ELR (cell line): ENCODE measurements at places on chromosomes 12 and 14.

GRCh38 chr12:113207613-113208040, 13.6 kb upstream of the TPCN1 start:
- DNase-seq = no peak

- no peak for DNase-seq
Observed at GRCh38 chr12:109744986-109745942, 31.6 kb downstream of the FAM222A start.

DNA sequence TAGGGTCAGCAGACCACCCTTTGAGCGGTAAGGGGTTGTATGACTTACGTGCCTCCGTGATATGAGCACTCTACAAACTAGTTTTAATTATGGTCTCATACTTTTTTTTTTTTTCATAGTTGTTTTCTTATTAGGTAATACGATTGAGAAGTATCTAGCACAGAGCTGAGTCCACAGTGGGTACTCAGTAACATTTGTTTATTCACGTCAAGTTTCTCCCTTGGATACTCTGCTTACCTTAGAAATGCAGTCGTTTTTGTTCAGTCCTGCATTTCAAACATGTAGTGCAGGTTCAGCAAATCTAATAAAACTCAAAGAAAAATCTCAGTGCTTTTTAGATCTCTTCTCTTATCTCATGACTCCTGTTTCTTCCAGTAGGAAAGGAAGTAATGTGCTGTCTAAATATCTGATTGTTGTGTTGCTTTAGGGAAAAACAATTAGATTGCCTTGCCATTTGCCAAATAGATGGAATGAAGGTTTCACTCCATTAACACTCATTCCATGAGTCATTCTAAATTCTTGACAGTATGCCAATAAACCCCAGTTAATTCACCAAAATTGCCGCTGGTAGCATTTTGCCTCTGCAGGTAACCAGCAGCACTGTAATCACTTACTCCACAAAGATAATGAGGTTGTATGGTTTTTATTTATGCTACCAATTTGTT, 118.9 kb downstream of the PTCSC3 start:
- DNase-seq = peak; percentile 24

DNA sequence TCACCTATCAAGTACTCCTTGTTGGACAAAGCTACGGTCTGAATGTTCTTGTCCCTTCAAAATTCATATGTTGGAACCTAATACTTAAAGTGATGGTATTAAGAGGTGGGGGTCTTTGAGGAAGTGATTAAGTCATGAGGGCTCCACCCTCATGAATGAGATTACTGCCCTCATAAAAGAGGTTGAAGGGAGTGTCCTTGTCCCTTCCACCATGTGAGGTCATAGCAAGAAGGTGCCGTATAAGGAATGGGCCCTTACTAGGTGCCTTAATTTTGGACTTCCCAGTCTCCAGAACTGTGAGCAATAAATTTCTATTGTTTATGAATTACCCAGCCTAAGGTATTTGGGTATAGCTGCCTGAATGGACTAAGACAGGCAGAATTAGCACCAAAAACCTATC, 191.1 kb upstream of the NUDT4 start:
- no peak for DNase-seq

DNA sequence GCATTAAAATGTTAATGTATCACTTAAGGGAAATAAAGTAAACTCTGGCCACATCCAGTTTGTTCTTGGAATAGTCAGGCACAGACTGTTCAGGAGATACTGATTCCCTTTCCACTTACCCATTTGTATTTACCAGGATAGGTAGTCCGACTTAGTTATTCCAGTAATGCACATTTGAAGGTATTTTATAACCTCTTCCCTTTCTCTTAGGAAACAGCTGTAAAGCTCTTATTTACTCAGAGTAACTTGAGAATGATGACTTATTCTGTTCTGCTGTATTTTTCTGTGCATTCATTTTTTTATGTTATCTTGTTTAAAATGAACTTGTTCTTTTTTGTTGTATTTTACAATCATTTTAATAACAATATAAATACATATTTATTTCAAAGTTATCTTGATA, 78.0 kb downstream of the METTL25 start:
- no peak for DNase-seq
